ENCODE measurements at places on chromosomes 5 and 9.

- no peak for DNase-seq
Measured at GRCh38 chr5:77294185-77294584, 83.7 kb downstream of the PDE8B start.

DNA sequence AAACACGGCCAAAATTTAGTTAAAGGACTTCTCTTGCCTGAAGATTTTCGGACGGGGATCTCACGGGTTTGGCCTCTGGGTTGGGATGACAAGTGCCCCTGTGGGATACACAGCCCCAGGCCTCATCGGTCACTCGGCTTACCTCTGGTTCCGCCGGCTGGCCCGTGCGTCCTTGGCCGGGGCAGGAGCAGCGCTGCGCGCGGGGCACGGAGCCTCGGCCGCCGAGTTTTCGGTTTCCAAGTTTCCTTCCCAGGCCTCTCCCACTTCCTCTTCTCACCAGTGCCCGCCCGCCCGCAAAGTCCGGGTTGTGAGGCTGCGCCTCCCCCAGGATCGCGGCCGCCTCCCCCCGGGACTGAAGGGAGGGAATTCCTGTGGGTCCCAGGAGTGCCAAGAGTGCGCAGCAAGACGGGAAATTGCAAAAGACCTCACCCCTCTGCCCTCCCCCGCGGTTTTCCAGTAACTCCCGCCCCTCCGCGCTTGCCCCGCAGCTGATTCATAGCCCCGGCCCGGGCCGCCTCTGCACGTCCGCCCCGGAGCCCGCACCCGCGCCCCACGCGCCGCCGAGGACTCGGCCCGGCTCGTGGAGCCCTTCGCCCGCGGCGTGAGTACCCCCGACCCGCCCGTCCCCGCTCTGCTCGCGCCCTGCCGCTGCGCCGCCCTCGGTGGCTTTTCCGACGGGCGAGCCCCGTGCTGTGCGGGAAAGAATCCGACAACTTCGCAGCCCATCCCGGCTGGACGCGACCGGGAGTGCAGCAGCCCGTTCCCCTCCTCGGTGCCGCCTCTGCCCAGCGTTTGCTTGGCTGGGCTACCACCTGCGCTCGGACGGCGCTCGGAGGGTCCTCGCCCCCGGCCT is at the start of gene OSMR:
TSS of gene OSMR (plus strand) at position 487 of the 853 bp plus-strand sequence. CDS start 23,033 bp downstream, outside the sequence.
- no peak for DNase-seq

DNA sequence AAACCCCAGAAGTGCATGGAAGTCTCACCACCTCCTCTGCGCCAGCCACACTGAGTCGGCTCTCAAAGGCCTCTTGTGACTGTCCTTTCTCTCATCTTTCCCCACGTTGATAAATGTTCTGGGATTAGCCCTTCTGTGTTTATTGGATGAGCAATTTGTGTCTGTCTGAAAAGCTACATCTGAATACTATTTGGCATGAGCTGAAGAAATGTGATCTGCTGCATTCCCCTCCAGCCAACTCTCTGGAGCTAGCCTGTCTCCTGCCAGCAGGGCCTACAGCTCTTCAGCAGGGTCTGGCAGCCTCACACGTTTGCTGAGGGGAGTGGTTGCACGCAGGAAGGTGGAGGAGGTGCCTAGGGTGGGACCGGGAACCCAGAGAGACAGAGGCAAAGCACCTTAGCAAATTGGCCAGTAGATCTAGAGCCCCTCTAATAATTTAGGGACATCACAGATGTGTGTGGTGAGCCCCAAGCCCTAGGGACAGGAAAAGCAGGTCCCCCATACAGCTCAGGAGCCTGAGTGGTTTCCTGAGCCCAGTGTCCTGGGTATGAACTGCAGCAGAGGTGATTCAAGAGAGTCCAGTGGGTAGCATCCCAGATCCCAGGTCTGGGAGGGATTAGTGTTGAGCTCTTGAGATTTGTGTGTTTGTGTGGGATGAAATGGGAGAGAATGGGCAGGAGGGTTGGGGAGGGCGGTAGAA is 20.5 kb upstream of the B4GALT1 start:
- DNase-seq = no peak

DNA sequence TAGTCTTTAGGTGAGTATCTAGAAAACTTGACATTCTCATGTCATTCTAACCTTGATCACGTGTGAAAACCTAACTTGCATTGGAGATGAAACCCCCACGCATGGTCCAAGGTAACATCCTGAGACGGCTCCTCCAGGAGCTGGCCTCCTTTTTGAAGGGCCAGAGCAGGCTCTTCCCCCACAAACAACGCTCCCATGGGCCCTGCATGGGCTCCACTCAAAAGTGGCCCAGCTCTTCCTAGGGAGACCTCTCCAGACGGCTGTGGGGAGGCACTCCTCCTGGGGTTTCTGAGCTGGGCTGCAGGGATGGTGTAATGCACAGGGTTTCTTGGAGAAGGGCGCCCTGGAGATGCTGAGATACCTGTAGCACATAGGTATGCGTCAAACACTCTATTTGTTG is 296.2 kb upstream of the IRX1 start:
- DNase-seq = no peak

DNA sequence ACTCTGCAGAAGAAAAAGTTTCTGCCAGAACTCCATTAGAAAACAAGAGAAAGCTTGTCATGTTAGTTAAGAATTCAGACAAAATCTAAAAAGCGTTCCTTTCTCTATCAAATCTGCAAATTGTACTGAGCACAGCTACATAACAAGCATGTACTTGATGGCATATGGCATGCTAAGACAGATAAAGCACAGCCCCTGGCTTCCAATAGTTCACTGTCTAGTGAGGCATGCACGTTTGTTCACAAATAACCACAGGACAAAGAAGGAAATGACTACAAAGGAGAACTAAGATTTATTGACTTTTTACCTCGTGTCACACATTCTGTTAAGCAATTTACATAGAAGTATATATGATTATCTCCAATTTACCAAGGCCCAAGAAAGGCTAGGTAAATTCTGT is 518.2 kb upstream of the TLE4 start:
- no peak for DNase-seq

- DNase-seq = no peak
Measured at GRCh38 chr9:113805486-113806132, 70.5 kb upstream of the ZNF618 start.

DNA sequence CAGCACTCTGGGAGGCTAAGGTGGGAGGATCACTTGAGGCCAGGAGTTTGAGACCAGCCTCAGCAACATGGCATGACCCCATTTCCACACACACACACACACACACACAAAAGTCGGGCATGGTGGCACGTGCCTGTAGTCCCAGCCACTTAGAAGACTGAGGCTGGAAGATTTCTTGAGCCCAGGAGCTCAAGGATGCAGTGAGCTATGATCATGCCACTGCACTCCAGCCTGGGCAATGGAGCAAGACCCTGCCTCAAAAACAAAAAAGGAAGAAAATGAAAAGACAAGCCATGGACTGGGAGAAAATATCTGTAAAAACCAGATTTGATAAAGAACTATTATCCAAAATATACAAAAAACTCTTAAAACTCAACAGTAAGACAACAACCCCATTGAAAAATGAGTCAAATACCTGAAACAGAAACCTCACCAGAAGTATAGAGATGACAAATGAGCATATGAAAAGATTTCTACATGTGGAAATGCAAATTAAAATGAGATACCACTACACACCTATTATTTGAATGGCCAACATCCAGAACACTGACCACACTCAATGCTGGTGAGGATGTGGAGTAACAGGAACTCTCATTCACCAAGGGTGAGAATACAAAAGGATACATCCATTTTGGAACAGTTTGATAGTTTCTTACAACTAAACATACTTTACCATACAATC is 24.7 kb downstream of the DNAJA1 start:
- no peak for DNase-seq

GRCh38 chr5:172695232-172696054 is 54.4 kb downstream of the NEURL1B start:
- no peak for DNase-seq

GRCh38 chr5:83474991-83475390 is 3.4 kb downstream of the VCAN start:
- DNase-seq = no peak
